ENCODE measurements at places on chromosomes 7 and 10. TPM values are rescaled to one million over a fixed set of nuclear protein-coding genes. Genes with fewer than 3 reads are reported as not detected.

DNA sequence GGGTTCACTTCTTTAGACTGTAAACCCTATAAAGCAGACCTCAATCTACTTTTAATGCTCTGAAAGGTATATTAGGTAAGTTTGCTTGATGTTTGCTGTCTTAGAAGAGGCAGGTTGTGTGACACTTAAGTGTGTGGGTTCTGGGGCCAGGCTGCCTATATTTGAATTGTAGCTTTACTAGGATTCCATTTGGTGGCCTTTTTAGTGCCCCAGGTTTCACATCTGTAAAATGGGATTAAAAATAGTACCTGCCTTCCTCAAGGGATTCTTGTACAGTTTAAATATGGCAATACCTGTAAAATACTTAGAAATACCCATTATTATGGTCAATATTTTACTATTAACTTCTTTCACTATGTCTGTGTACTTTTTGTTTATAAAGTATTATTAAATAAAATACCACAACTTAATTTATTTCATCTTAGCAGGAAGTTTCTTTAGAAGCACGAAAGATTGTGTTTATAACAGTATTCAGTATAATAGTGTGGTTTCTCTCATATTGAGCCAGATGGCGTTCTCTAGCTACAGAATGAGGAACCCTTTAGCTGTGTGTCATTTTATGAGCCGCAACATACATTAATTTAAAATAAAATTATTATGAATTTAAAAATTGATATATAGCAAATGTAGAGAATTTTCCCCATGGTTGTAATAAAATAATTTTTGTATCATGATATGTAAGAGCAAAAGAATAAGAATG, 94.2 kb downstream of the CDK14 start:
- DNase-seq: no peak

GRCh38 chr7:41679566-41679965, 23.3 kb downstream of the INHBA start:
- DNase-seq: no peak

- no peak for DNase-seq
Measured at GRCh38 chr10:660970-661596, 28.4 kb downstream of the DIP2C start.

- DNase-seq: no peak
Measured at GRCh38 chr10:81865581-81865980, 9.4 kb upstream of the NRG3 start.

- DNase-seq: no peak
Measured at GRCh38 chr10:12465385-12466136, 116.2 kb downstream of the CAMK1D start.

DNA sequence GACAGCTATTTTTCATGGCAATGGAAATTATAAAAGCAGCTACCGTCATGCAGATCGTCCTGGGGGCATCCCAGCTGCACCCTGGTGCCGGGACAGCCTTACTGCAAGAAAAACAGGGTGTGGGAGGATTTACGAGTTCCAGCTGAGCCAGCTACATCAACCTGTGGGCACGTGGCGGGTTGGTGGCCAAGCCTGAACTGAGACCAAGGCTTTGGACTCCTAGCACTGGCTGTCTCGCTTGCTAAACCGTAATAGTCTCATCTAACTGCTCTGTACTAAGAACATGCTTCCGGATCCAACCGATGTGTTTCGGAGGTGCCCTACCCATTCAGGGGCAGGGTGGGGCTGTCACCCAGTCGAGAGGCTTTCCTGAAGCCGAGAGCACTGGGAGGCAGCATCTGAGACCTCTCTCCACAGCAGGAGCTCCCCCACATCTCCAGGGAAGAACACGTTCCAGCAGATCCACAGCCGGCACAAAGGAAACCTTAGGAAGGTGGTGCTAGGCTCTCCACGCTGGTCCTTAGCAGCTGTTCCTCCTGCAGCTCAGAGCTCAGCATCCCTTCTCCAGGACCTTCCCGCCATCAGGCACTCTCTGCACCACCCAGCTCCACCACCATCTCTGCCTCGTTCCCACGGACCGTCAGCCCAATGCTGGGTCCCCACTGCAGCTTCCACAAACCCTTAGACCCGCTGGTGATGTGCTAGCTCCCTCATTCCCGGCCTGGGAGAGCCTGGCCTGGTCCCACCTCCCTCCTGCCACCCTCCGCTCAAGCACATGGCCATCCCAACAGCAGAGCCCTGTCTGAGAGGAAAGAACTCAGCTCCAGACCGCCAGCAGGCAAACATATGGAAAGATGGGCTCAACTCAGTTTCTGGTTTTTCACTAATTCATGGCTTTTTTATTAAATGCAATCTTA, 158.5 kb downstream of the PTPRN2 start:
- no peak for DNase-seq

DNA sequence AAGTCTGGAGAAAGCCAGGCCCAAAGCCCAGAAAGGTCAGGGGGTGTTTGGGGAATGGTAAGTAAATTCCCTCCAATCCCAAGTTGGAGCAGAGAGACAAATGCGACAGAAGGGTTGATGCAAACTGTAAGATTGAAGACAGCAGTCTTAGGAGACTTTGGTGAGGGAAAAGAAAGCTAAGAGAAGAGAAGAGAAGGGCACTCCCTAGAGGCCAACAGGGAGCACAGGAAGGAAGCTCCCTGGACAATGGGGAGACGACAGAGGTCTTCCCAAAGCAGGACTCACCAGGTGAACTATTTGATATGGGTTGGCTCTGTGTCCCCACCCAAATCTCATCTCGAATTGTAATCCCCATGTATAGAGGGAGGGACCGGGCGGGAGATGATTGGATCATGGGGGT, 151.5 kb downstream of the KIF20B start:
- DNase-seq: no peak

DNA sequence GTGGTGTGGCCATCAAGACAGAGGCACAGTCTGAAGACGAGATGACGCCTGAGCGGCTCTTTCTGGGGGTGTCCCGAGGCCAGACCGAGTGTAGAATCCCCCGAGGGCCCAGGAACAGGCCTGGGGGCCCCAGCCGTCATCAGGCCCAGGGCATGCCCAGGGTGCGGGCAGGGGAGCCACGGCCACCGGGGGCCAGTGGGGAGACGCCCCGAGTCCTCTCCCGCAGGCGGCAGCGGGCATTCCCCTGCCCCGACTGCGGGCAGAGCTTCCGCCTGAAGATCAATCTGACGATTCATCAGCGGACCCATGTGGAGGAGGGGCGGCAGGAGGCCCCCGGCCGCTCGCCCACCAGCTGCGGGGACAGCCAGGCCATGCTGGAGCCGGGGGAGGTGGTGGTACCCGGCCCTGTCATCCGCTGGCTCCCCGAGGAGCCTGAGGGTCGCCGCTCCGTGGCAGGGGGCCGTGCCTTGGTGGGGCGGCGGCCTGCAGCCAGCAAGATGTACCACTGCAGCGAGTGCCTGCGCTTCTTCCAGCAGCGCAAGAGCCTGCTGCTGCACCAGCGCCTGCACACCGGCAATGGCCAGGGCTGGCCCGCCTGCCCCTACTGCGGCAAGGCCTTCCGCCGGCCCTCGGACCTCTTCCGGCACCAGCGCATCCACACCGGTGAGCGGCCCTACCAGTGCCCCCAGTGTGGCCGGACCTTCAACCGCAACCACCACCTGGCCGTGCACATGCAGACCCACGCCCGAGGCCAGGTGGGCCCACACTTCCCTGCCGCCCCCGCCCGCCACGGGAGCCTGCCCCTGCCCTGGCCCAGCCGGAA, 19.7 kb downstream of the ZNF783 start:
- DNase-seq: no peak

- peak; percentile 23 for DNase-seq
Measured at GRCh38 chr10:110363572-110364411, 59.1 kb upstream of the SMNDC1 start.

- no peak for DNase-seq
Measured at GRCh38 chr10:70615784-70616522, 13.4 kb upstream of the PRF1 start.

GRCh38 chr7:2032876-2033407, 199.8 kb downstream of the MAD1L1 start:
- DNase-seq: no peak

Gene C10orf53
- total RNA-seq: not detected

Gene CTAGE15
- total RNA-seq: 0.56 TPM

Gene SPDYE16
- 0.58 TPM for total RNA-seq

Gene AKR1C4
- total RNA-seq: not detected

Gene HACD1
- 0.69 TPM for total RNA-seq

Gene VSTM4
- total RNA-seq: 0.15 TPM
